Activated CD4-positive, alpha-beta T cell treated with anti-CD3 and anti-CD28 coated beads, Interleukin-2, amount 10 ng/mL, durations not matched to agents 7 days and 5 days (primary cell): ENCODE measurements at places on chromosomes 2 and 18. TPM values are rescaled to one million over a fixed set of nuclear protein-coding genes. Genes with fewer than 3 reads are reported as not detected.

The HOXD1 gene
- not detected for total RNA-seq

The MZT2A gene
- 116 TPM for total RNA-seq

The SKOR2 gene
- not detected for total RNA-seq

The MRPS5 gene
- total RNA-seq: 70.3 TPM

The CFC1 gene
- total RNA-seq: not detected

The TACR1 gene
- total RNA-seq: not detected

The EPHA4 gene
- total RNA-seq: 29.3 TPM

The PTPRN gene
- not detected for total RNA-seq

The FAM136A gene
- 33.4 TPM for total RNA-seq

The DSG1 gene
- not detected for total RNA-seq

The IL37 gene
- total RNA-seq: not detected

The CABYR gene
- total RNA-seq: 1.3 TPM

The C1GALT1C1L gene
- total RNA-seq: not detected

The GCG gene
- not detected for total RNA-seq

The REG1B gene
- not detected for total RNA-seq

The SAG gene
- not detected for total RNA-seq

The FBXO48 gene
- total RNA-seq: 2.8 TPM

The RIOK3 gene
- total RNA-seq: 55.4 TPM

The INPP5D gene
- total RNA-seq: 138 TPM

The ENOSF1 gene
- 67.2 TPM for total RNA-seq

The ABCB11 gene
- not detected for total RNA-seq

The CD8B2 gene
- total RNA-seq: not detected
